ENCODE measurements at places on chromosomes 1 and 21.

DNA sequence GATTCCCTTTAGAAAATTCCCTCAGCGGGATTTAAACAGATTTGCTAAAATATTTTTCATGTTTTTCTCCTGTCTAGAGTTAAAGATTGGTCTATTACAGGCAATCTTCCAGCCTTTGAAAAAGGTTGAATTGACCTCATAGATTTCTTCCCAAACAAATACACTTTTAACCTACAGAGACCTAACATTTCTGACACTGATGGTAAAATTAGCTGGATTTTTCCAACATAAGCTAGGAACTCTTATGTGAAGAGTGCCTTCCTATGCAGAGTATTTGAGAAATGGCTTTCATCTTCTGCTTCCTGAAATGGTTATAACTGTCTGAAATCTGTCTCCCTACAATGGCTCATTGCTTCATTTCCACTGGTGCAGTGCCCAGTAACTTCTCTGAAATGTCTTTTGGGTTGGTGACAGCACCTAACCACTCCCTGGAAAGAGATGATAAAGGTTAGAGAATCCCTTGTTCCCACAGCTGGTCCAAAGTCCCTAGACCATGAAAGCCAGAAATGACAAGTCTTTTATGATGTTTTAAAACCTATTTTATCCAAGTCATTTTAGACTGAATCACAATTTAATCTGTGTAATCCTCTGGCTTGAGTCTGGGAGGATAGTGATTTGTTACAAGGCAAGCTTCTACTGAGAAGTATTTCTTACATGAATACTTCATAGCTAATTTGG lies 269.4 kb downstream of the BACH1 start:
- DNase-seq: no peak

- no peak for DNase-seq
Observed at GRCh38 chr1:69728206-69728605, 160.5 kb downstream of the LRRC7 start.

GRCh38 chr1:99264201-99265021 lies at the start of gene PLPPR4:
PLPPR4 (plus strand) TSS chr1:99264492; CDS start chr1:99264594, 102 bp downstream.
- no peak for DNase-seq

- DNase-seq: no peak
Observed at GRCh38 chr1:20823845-20824244, 36.7 kb upstream of the HP1BP3 start.
